Stimulated activated CD4-positive, alpha-beta T cell treated with anti-CD3 and anti-CD28 coated beads, Interleukin-15, amount 100 ng/mL, for 24 hours (primary cell): ENCODE measurements at places on chromosomes 5 and 9.

GRCh38 chr5:142640316-142641005 is 45.4 kb downstream of the FGF1 start:
- DNase-seq = no peak

GRCh38 chr5:23208959-23209431 is 298.4 kb upstream of the PRDM9 start:
- DNase-seq = no peak

GRCh38 chr9:134741846-134742245 is 100.2 kb downstream of the COL5A1 start:
- no peak for DNase-seq

DNA sequence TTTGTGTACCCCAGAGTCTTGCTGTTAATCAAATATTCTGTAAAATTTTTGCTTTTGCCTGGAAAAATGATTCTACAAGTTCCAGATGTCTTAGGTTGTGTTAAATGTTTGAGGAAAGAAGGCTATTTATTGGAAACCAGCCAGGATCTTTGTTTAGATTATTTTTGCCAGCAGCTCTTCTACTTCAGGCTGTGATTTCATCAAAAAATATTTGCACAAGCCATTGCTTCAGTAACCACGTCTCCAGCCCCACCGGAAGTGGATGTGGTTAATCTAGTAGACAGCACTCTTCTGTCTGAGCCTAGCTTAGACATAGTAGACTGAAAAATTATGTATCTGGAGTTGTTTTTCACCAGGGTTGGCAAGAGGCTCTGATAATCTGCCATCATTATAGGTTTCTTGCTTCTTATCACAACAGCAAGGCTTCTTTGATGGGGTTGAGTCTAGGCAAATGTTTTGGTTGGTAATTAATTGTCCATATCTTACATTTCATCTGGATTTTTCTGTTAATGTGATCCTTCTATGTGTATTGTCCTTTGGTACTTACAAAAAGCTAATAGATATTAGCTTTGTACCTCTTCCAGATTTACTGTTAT is 17.1 kb downstream of the KCTD16 start:
- DNase-seq = peak; percentile 75

DNA sequence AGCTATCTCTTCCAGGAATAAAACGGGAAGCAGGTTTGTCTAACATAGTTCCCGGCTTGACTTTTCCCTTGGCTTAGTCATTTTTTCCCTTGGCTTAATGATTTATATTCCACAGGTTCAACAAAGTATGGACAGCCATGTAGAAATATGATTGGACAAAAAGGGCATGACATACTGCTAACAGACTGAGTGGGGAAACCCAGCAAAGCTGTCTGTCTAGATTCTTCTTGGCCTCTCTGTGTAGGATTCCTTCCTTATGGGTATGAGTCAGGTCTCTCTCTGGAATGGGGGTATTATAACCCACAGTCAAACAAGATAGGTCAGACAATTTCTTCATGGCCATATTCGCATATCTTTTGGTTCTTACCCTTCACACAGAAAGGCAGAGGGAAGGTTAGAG is 5.7 kb upstream of the MTAP start:
- no peak for DNase-seq

DNA sequence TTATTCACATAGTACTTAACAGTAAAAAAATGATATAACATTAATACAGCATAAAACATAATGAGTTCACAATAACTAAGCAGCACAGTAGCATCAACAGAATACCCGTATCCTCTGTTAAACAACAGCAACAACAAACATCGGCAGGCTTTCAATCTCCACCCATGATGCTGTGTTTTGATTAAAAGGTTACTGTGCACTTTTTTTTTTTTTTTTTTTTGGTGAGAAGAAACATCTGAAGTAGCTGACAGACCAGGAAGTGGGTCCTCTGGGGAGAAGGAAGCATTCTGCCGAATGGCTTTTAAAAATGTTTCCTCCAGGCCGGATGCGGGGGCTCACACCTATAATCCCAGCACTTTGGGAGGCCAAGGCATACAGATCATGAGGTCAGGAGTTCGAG is 282.3 kb downstream of the EPB41L4A start:
- DNase-seq = no peak

DNA sequence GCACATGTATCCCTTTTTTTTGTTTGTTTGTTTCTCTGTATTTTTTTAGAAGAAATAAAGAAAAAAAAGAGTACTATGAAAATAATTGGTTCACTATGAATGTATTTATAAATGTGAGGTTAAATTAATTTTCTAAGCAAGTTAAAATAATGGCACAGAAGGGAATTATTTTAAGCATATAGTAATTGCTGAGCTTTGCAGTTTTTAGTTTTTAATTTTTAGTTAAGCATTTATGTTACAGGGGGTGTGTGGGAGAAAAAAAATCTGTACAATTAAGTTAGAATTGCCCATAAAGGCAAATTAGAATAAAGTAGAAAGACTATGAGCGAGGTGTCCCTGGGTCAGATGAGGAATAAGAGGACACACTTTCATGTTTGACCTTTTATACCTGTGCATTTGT is 152.6 kb downstream of the CDH18 start:
- no peak for DNase-seq

DNA sequence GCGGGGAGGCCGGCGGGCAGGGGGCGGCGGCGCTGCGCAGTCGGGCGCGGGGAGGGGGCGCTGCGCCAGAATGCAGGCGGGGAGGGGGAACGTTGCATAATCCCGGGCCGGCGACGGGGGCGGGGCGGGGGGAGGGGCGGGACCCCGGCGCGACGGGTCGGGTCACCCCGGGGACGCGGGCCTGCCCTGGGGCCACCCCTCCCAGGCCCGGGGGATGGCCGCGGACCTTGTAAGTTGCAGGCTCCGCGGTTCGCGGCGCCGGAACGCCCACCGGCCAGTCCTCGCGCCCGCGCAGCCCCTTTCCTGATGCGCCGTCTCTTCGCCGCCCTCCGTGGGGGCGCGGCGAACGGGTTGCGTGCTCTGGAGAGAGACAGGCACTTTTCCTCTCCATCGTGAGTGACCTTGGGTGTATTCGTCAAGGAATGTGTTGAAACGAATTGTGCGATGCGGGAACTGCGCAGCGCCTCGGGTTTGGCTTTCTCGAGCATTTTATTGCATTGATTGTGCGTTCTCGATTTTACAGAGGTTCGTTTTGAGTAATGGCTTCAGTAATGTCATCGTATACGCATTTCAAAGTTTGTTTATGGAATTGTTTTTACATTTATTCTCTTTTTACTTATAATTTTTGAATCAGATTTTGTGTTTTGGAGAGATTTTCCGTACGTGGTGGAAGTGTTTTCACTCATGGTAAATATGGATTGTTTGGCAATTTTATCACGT is 802 bp downstream of the SPIN1 start:
- DNase-seq = peak; percentile 53

- DNase-seq = peak; percentile 34
These were observed 29.7 kb downstream of the SLC25A25 start for GRCh38 chr9:128097543-128098296.

DNA sequence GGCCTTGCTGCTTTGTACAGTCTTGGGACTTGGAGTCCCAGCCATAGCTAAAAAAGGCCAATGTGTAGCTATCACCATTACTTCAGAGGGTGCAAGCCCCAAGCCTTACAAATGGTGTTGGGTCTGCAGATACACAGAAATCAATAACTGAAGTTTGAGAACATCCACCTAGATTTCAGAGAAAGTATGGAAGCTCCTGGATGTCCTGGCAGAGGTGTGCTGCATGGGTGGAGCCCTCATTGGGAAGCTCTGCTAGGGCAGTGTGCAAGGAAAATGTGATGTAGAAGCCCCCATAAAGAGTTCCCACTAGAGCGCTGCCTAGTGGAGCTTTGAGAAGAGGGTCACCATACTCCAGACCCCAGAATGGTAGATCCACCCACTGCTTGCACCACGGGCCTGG is 626.7 kb upstream of the COX7C start:
- no peak for DNase-seq
